ENCODE measurements at places on chromosomes 5 and 9.

- no peaks in the 10 kb centered on the region for H3K36me3 ChIP-seq
- H3K4me3 ChIP-seq = no peak overlapping the region
- no peak for DNase-seq
- H3K4me1 ChIP-seq = no peaks in the 10 kb centered on the region
Measured at GRCh38 chr5:73733219-73733618, 107.2 kb downstream of the ARHGEF28 start.

DNA sequence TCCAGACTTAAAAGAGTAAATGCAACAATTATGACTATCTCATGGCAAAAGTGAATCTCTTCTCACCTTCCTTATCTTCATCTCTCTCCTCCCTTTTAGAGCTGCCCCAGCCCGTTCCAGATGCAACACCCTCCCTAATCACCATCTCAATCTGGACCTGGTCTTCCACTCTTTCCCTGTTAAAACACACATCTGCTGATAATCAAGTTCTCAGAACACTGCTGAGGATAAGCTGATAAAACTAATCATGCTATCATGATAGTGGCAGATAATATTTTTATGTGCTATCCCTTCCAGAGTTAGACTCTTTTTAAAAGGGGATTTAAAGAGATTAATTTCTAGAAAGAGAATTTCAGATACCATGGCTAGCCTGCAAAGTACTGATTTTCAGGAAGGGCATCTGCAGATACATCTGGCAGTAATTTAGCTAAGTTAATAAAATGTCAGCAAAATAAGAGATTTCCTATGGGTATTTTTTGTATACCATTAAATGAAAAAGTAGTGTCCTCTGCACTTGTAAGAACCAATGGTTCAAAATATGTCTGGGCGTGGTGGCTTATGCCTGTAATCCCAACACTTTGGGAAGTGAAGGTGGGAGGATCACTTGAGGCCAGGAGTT is 17.2 kb downstream of the SGTB start:
- H3K36me3 ChIP-seq = peaks cover 20% of the 10 kb centered on the region
- DNase-seq = no peak
- H3K27me3 ChIP-seq = no peaks in the 10 kb centered on the region
- H3K4me3 ChIP-seq = no peak overlapping the region
- peaks cover 2% of the 10 kb centered on the region for H3K4me1 ChIP-seq

- H3K27me3 ChIP-seq = peaks cover 11% of the 10 kb centered on the region
- H3K27ac ChIP-seq = no peak overlapping the region
- no peak for DNase-seq
- H3K36me3 ChIP-seq = no peaks in the 10 kb centered on the region
- no peaks in the 10 kb centered on the region for H3K4me1 ChIP-seq
Measured at GRCh38 chr9:74534841-74535240, 37.7 kb downstream of the RORB start.

DNA sequence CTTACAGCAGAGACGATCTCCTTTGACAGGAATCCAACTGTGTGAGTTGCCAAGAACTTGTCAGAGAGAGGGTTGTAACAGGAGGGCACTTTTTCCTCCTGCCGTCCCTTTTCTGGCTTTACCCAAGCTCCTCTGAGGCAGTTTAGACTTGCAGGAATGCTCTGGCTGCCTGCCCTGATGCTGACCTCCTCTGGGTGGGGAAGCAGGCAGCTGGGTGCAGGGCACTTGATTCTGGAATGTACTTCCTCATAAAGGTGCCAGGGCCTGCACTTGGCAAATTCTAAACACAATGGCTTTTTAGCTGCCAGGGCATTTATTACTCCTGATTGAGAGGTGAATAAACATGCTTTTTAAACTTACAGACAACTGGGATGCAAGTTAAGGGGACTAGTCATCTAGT is 190.4 kb downstream of the EPB41L4A start:
- H3K36me3 ChIP-seq = no peaks in the 10 kb centered on the region
- H3K4me1 ChIP-seq = no peaks in the 10 kb centered on the region
- H3K27ac ChIP-seq = no peak overlapping the region

- no peak for DNase-seq
- no peak overlapping the region for H3K27ac ChIP-seq
- H3K4me3 ChIP-seq = no peak overlapping the region
- peaks cover 7% of the 10 kb centered on the region for H3K27me3 ChIP-seq
Measured at GRCh38 chr5:68436686-68437520, 221.3 kb downstream of the PIK3R1 start.

GRCh38 chr9:80995759-80996158 is 693.6 kb downstream of the TLE1 start:
- no peak overlapping the region for H3K27ac ChIP-seq
- H3K4me3 ChIP-seq = no peak overlapping the region
- no peaks in the 10 kb centered on the region for H3K4me1 ChIP-seq

DNA sequence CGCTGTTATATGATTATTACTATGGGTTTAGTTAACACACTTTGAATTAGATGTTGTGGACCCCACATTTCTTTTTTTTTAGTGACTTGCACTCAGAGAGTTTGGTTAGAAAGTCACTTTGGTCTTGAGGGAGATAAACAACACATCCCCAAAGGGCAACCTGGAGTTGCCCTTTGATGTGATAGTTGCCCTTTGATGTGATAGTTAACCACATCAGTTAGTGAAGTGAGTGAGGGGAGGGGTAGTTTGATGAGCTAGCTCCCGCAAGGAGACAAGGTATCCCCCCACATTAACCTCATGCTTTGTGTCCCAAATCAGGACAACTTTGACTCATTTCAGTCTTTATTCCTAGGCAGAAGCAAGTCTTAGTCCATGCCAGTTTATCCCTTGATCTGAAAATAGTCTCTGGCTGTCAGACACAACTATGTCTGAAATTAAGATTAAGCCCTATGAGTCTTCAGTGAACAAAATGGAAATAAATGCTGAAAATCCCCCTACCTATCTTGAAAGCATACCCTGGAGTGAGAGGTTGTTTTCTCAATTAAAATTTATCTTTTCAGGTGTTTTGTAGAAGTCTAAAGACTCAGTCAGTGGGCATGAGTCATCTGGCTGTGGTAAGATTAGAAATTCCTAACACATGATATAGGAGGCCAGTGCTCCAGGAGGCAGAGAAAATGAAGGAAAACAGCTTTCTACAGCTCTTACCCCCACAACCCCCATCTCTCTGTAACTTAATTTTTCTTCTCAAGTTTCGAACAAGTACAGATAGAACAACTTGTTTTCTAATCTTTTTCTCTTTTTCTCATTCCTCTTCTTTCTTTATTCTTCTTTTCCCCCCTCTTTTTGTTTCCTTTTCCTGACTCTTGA is 208.9 kb upstream of the DMRTA1 start:
- H3K27ac ChIP-seq = no peak overlapping the region
- peaks cover 8% of the 10 kb centered on the region for H3K27me3 ChIP-seq
- H3K4me3 ChIP-seq = no peak overlapping the region

DNA sequence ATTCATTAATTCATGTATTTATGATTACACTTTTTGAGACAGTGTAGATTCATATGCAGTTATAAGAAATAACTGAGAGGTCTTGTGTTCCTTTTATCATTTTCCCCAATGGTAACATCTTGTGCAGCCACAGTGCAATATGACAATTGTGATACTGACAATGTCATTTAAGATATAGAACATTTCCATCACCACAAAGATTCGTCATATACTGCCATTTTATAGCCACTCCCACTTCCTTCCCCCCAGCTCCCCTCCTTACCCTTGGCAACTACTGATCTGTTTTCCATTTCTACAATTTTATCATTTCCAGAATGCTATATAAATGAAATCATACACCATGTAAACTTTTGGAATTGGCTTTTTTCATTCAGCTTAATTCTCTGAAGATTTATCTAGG is 53.8 kb downstream of the NR2F1 start:
- no peaks in the 10 kb centered on the region for H3K36me3 ChIP-seq
- DNase-seq = no peak
- peaks cover 5% of the 10 kb centered on the region for H3K4me1 ChIP-seq
- no peak overlapping the region for H3K27ac ChIP-seq
- H3K27me3 ChIP-seq = no peaks in the 10 kb centered on the region
- H3K4me3 ChIP-seq = no peak overlapping the region

DNA sequence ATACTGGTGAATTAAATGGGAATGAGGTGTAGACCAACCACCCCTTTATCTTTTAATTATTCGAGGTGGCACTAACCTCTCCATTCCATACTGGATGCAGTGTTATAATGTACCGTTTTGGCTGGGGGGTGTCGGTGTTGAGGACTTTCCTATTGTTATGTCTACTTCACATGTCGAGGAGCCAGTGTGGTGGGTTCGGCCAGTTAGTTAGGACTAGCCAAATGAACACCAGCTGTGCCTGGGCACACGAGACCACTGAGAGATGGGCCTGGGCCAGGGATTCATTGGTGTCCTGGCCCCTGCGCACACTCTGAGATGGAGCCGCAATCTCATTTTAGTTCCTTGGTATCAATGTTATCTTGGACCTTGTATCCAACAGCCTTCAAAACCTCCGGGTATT is 186.2 kb downstream of the CACNA1B start:
- H3K4me3 ChIP-seq = no peak overlapping the region
- H3K27ac ChIP-seq = no peak overlapping the region
- H3K4me1 ChIP-seq = no peaks in the 10 kb centered on the region
- no peak for DNase-seq
- H3K27me3 ChIP-seq = peaks cover 5% of the 10 kb centered on the region
- no peaks in the 10 kb centered on the region for H3K36me3 ChIP-seq

GRCh38 chr5:172177176-172177575 is 10.8 kb downstream of the STK10 start:
- H3K4me1 ChIP-seq = peaks cover 87% of the 10 kb centered on the region
- H3K36me3 ChIP-seq = peaks cover 60% of the 10 kb centered on the region
- no peak for DNase-seq
- peaks cover 5% of the 10 kb centered on the region for H3K27me3 ChIP-seq
- H3K27ac ChIP-seq = peak overlapping the region; percentile 92

DNA sequence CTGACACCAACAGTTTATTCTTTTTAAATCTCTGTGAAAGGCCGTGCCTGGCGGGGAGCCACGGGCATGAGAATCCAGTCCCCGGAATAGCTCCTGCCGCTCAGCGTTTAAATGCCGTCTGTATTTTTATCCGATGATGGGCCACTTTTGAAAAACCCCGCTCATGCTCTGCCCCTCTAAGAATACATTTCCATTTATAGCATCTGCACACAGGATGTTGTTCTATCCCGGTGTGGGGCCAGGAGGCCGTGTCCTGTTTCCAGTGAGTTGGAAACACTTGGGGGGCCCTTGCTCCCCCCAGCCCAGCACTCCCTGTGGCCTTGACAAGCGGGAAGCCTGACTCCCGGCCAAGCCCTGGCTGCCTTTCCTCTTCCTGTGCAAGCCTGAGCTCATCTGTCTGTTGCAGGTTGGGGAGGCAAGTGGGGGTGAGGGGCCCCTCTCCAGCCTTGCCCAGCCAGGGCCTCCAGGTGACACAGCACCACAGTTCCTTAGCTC is 39.0 kb downstream of the ERGIC1 start:
- H3K4me3 ChIP-seq = no peak overlapping the region
- H3K27me3 ChIP-seq = no peaks in the 10 kb centered on the region
- H3K36me3 ChIP-seq = no peaks in the 10 kb centered on the region
- no peak for DNase-seq

DNA sequence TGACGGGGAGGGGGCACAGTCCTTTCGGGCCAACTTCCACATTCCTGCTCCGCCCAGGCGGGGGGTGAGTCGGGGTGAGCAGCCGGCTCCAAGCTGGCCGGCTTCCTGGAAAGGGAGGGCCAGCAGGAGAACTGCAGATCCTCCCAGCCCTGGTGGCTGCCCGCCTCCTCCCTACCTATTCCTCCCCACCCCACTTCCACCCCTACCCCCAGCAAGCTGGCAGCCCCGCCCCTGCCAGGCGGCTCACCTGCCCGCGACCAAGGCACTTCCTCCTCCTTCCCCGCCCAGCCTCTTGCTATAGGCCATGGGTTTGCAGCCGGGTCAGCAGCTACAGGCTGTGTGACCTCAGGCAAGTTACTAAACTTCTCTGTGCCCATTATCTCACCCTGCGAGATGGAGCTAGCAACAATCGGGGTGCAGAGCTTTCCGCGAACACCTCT is 5.6 kb upstream of the IRF1 start:
- no peaks in the 10 kb centered on the region for H3K27me3 ChIP-seq
- peaks cover 72% of the 10 kb centered on the region for H3K4me1 ChIP-seq
- peak; percentile 92 for DNase-seq
- peak overlapping the region; percentile 80 for H3K4me3 ChIP-seq

GRCh38 chr9:112581469-112582176 is 95.0 kb downstream of the KIAA1958 start:
- DNase-seq = no peak
- no peaks in the 10 kb centered on the region for H3K4me1 ChIP-seq
- no peaks in the 10 kb centered on the region for H3K27me3 ChIP-seq
- H3K27ac ChIP-seq = no peak overlapping the region

DNA sequence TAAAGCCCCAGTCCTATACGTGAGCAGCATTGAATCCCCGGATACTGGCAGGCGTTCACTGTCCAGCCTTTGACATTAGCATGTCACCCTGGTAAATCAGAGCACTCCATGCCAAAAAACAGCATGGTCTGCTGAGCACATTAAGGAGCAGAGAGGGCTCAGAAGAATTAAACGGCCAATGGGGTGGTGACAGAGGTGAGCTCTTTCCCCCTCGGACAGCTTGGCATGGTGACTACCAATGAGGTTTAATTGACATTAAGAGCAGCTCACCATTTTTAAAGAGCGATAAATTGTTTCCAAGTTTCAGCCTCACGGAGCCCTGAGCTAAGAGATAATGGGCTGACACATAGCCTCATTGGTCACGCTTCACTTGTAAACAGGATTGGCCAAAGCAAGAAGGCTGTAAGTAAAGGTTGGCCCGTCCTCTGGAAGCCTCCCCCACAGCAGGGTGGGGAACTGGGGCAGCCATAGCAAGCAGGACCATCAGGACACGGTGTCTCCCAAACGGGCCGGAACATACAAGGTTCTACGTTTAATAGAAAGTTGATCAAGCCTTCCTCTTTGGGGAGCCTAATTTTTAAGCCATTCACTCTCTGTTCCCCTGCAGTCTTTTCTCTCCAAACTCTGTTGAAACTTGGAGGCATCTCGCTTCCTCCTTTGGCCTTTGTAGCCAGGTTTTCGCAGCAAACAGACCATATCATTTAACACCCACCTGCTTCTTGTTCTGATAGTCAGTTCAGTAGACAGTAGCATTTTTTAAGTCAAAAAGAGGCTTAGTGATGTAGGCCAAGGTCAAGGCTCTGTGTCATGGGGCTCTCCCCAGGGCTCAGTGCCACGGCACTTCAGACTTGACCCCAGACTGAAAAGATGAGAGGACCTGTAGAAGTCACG is 25.9 kb downstream of the QRFP start:
- no peak for DNase-seq
- H3K27ac ChIP-seq = no peak overlapping the region
- H3K27me3 ChIP-seq = no peaks in the 10 kb centered on the region
- H3K4me1 ChIP-seq = no peaks in the 10 kb centered on the region
- no peak overlapping the region for H3K4me3 ChIP-seq

GRCh38 chr5:56251918-56252553 is 18.9 kb upstream of the ANKRD55 start:
- no peak for DNase-seq
- H3K4me1 ChIP-seq = no peaks in the 10 kb centered on the region
- H3K27me3 ChIP-seq = no peaks in the 10 kb centered on the region
- no peak overlapping the region for H3K27ac ChIP-seq
- H3K36me3 ChIP-seq = no peaks in the 10 kb centered on the region
- no peak overlapping the region for H3K4me3 ChIP-seq

DNA sequence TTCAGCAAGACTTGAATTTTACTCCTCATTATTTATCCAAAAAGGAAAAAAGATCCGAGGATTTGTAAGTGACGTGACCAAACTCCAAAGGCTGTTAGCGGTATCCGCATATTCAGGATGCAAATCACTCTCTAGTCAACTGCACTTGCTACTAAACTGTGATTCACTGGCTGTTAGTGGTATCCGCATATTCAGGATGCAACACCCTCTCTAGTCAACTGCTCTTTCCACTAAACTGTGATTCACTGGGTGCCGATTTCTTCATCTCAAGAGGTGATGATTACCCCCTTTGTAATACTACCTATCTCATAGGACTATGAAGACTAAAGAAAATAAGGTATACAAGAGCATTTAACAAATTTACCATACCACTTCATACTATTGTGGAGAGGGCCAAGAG is 5.7 kb downstream of the MAPKAP1 start:
- H3K27ac ChIP-seq = peak overlapping the region; percentile 54
- H3K4me3 ChIP-seq = no peak overlapping the region
- DNase-seq = no peak

All from activated naive CD8-positive, alpha-beta T cell treated with anti-CD3 and anti-CD28 coated beads for 36 hours (primary cell).